ENCODE measurements at places on chromosomes 5 and 9.

DNA sequence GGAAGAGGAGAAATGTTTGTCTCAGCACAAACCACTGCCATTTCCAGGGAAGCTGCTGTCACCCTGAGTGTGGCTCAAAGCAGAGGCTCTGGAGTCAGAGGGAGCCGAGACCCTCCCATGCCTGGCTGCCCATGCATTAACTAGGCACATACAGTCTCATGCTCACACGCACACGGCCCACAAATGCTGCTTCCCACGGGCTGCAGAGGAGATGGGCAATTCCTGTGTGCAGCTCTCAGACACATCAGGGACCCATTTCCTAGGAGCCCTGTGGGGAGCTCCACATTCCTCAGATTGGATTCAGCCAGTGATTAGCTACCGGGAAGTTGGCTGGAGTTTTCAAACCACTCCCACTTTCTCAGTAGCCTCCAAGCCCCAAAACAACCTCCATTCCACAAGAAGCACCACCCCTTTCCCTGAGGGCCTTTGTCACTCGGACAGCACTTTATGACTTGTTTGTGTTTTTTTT, 9.1 kb upstream of the PTGES start:
- peak; percentile 91 for DNase-seq

DNA sequence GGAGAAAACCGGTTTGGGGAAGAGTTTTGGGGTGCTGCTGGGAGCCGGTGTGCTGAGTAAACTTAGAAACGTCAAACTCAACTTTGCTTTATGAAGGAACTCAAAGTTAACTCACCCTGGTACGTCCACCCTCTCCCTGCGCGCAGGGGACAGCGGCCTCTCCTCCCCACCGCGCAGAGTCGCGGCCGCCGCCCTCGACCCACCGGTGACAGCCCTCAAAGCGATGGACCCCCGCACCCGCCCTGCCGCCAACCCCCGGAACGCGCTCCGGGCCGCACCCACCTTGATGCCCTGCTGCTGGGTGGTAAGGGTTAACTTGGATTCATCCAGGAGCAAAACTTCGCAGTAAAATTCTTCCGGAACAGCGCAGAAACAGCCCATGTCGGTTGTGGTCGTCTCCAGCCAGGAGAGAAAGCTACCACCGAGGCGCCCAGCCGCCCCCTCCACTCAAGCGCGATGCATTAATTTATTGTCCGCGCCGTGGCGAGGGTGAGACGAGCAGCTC, 366 bp downstream of the EPB41L4A start:
- DNase-seq: no peak

DNA sequence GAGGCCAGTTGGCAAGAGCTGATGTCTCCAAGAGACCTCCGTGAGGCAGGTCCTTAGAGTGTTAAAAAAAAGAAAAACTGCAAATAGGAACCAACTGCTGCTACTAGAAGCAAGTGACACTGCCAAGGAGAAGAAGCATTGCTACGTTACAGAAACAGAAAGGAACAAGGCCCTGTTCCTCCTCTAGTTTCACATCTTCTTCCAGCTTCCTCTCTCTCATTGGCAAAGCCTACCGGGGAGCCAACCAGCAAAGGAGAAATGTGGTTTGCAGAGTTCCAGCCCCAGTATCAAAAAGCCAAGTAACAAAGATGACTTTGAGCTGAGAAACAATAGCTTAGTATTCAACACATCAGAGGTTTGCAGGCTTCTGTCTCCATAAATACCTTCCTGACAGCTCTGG, 145.9 kb downstream of the PRELID2 start:
- DNase-seq: no peak

- peak; percentile 78 for DNase-seq
Measured at GRCh38 chr5:124746916-124747790, 714 bp upstream of the ZNF608 start.

DNA sequence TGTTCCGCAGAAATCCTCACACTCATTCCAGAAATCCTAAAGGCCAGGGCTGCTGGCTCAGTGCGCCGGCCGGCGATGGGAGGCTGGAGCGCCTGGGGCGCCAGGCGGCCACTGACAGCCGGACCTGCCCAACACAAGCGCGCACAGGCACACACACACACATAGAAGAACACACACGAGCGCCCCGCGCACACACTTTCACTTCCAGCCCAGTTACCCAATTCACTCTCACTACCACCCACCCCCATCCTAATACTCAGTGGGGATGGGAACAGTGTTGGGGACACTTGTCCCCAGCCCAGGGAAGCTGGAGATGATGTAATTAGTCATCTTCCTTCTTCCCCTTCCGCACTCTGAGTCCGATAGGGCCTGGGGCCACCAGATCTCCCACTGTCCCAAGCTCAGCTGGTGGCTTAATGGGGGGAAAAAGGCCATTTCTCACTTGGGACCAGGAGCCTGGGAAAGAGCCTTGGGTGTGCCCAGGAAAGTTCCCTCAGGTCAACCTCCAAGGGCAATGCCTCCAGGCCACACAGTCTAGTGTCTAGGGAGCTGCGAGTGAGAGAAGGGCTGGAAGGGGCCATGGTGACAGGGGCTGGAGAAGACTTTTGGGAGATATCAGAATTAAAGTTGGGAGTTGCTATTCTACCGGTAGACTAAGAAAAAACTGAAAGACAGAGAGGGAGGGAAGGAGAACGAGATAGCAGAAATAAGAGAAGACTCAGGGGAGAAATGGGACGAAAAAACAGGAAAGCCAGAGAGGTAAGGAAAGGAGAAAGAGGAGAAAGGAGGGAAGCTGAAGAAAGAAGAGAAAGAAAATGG, 1.7 kb downstream of the EBF1 start:
- DNase-seq: peak; percentile 67

- DNase-seq: no peak
Measured at GRCh38 chr5:56565644-56566043, 249.7 kb upstream of the MAP3K1 start.

DNA sequence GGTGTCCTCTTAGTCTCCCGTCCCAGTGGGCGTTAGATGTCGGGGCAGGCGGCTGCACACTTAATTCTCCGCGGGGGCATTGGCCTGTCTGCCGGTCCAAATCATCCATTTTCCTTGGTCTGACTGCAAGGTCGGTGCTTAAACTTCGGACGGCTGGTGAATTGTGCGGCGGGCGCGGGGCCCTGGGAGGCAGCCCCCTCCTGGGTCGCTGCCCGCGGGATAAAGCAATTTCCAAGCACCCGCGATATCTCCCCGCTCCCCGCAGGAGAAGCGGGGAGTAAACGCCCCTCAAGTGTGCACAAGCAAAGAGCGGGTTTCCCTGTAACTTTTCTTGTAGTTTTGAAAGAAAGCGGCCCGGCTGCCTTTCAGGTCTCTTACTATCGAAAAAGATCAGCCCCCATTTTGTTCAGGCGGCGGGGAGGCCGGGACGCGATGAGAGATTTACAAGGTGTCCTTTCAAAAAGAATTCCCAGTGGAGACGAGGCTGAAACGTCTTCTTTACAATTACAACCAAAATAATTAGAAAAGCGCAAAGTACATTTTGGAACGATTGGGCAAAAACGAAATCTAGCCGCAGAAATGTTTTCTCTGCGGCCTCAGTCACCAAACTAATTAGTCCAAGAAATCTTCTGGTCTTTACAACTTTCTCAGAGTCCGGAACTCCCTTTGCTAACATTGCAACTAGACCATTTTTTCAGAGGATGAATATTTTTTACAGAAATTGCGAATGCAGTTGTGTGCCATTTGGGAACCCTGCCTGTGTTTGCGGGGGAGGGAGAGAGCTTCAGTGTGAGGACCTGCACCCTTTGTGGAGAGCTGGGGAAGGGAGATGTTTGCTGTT, 1.8 kb downstream of the IRX1 start:
- DNase-seq: no peak

GRCh38 chr5:134975843-134976242, 8.1 kb downstream of the CATSPER3 start:
- no peak for DNase-seq

- no peak for DNase-seq
Measured at GRCh38 chr9:107070586-107070985, 207.6 kb downstream of the ZNF462 start.

- DNase-seq: peak; percentile 64
Measured at GRCh38 chr9:100595391-100596199, 17.7 kb downstream of the CAVIN4 start.

- DNase-seq: no peak
Measured at GRCh38 chr5:131846536-131846935, 49.7 kb upstream of the FNIP1 start.

- DNase-seq: peak; percentile 95
Measured at GRCh38 chr5:103461243-103461642, 101.3 kb downstream of the NUDT12 start.

DNA sequence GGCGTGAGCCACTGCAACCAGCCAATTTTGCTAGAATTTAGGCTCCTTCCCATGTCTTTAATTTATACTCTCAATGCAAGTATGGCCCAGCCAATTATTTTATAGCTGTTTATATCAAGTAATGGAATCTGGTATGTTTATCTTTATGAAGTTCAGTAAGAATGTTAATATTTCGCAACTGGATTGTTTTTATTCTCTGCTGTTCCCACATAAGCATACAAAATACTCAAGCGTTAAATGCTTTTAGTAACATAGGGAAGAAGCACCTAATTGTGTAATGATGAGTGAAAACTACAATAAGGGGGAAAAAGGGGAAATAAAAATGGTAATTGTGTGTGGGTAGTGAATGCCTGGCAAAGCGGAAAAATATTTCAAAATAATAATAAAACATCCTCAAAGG, 21.3 kb downstream of the PWWP2A start:
- DNase-seq: peak; percentile 9

DNA sequence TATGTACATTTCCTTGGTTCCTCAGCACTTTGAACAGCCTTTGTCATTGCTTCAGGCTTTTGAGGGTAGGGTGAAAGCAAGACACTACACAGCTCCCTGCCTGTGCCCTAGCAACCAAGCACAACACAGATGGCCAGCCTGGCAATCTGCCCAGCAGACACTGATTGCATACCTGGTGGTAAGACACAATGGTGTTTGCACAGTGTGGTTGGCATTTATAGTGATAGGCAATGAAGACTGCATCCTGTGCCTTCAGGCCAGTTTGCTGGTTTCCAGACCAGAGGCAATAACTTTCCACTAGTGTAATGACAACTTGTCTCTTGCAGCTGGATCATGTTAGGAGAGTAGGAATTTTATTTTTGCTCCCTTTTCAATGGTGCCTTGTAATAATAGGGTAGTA, 144.5 kb upstream of the TNC start:
- peak; percentile 95 for DNase-seq

GRCh38 chr5:5781335-5781734, 358.9 kb downstream of the ICE1 start:
- no peak for DNase-seq

GRCh38 chr9:122356627-122357026, 14.2 kb upstream of the PTGS1 start:
- no peak for DNase-seq

Data from EL (cell line).